ENCODE measurements at places on chromosomes 6 and 20.

GRCh38 chr20:1462834-1463233 lies 3.8 kb downstream of the NSFL1C start:
- DNase-seq: no peak

DNA sequence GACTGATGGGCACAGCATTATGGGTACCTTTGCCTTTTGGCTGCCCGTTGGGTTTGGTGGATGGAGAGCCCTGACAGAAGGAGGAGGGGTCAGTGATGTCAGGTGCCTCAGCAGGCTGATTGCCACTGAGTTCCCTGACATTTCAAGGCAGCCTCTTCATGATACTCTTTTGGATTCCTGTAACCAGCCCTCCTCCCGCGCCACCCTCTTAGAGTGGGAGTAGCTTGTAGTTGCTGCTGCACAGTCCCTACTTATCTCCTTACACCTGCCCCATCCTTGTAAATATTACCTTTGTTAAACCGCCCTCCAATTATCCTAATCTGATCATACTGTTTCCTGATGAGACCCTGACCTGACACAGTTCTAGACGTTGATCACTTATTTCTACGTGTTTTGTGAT lies 140.0 kb downstream of the CFAP61 start:
- no peak for DNase-seq

DNA sequence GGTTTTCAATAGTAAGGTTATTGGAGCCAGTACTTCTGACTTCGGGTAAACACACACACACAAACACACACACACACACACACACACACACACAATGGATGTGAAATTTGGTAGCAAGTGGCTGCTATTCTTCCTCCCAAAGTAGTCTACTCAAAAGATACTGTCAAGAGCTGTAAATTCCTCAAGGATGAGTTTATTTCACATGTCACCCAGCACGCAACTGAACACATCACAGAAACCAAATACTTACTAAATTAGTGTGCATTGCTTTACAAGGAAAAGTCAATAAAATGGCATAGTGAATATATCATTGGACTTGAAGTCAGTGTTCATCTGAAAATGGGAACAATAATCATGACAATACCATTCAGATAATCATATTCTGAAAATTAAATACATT lies 32.9 kb downstream of the MMUT start:
- no peak for DNase-seq

- peak; percentile 75 for DNase-seq
Observed at GRCh38 chr6:53313784-53314400, 34.9 kb downstream of the ELOVL5 start.

- no peak for DNase-seq
Observed at GRCh38 chr6:150695652-150696051, 96.0 kb downstream of the PLEKHG1 start.

DNA sequence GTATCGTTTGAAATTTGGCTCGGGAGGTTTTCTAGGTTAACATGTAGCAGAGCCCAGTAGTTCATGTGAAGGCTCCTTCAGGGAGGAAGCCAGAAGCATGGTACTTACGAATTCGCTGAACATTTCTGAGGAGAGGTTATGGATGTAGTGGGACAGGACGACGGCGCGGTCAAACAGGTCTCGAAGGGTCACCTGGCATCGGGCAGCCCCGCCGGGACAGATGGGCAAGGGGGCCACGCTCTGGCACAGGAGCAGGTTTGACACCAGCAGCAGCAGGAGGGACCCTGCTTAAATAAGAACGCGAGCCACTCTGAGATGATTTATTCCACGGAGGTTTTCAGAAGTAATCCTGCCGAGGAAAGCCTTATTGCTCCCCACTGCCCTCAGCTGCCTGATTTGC lies 2.5 kb downstream of the PRL start:
- DNase-seq: no peak

Data from hematopoietic multipotent progenitor cell treated with erythropoietin and hydrocortisone succinate and interleukin-3 and kit ligand, for 4 days (in vitro differentiated cells).